Hematopoietic multipotent progenitor cell treated with erythropoietin and hydrocortisone succinate and interleukin-3 and kit ligand, for 4 days (in vitro differentiated cells): ENCODE measurements at places on chromosomes 3 and 15.

- DNase-seq: peak; percentile 54
Observed at GRCh38 chr3:122974764-122975162, 52.8 kb downstream of the SEMA5B start.

GRCh38 chr15:62519900-62520299 is 354.8 kb upstream of the C2CD4B start:
- no peak for DNase-seq

GRCh38 chr3:87120881-87121280 is 106.2 kb upstream of the CHMP2B start:
- DNase-seq: no peak

- DNase-seq: no peak
Observed at GRCh38 chr15:57432141-57432741, 55.9 kb downstream of the CGNL1 start.

GRCh38 chr3:128079823-128080222 is 27.6 kb downstream of the SEC61A1 start:
- no peak for DNase-seq
